ENCODE measurements at places on chromosomes 2 and 18.

DNA sequence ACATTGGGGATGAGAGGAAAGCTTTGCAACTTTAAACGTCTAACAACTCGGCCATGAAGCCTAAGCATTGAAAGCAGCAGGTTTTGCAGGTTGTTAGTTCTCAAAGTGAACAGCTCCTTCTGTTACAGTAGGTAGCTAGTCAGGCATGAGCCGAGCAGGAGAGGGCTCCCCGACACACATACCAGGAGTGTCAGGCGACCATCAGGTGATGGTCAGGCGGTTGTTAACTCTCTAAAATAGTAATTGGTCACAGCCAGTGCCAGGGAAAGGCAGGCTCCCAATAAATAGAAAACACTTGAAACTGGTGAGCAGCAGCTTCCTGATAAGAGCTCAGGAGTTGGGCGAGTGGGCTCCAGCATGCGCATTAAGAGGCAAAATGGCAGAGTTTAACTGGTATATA is 53.5 kb upstream of the DAPL1 start:
- DNase-seq = no peak

DNA sequence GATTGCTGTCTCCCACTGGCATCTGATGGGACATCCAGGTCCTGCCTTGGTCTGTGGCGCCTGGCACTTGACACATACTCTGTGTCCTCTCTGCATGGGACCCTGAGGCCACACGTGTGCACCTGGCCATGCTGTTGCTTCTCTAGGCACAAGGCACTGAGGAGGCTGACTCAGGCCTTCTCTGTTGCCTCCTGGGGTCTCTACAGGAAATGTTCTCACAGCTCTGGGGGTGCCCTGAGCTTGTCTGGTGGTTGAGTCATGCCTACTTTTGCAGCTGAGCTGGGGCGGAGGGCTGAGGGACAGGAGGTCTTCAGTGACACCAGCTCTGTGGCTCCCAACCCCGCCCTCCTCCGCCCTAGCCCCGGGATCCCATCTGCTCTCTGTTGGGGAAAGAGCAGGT is 207.0 kb upstream of the HS6ST1 start:
- no peak for DNase-seq

GRCh38 chr2:189124175-189124574 is 55.4 kb downstream of the COL5A2 start:
- DNase-seq = no peak

DNA sequence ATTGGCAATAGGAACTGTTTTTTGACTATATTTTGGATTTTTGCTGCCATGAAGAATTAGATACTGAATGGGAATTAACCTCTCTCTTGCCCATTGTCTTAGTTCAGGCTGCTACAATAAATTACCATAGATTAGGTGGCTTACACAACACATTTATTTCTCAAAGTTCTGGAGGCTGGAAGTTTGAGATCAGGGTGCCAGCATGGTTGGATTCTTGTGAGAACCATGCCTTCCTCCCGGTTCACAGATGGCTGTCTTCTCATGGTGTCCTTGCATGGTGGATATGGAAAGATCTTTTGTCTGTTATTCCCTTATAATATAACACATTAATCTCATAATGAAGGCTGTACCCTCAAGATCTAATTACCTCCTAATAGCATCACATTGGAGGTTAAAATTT is 836.4 kb downstream of the SLC4A3 start:
- DNase-seq = no peak

GRCh38 chr18:48126240-48126639 is 195.8 kb upstream of the SMAD2 start:
- no peak for DNase-seq

- DNase-seq = no peak
These were observed 53.2 kb upstream of the CUL3 start for GRCh38 chr2:224638301-224638823.

- no peak for DNase-seq
These were observed 145.1 kb upstream of the CCDC195 start for GRCh38 chr2:224861266-224861665.

DNA sequence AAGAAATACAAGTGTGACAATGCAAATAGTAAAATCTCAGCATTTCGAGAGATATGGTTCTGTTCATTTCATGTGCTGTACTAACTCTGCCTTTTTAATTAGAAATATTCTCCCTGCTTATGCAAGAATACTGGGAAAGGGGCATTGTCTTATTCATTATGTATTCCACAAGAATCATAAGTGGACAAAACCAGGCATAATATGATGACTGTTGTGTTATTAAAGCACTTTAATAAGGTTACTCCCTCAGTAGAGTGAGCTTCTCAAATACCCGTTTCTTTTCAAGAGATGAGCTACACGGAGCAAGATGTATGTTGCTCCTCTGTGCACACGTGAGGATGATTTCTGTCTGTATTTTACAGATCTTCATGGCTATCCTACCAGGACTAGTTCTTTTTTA is 638.7 kb upstream of the FANCL start:
- no peak for DNase-seq

- no peak for DNase-seq
These were observed 342.5 kb upstream of the NXPH2 start for GRCh38 chr2:139122711-139123158.

- DNase-seq = no peak
These were observed 24.9 kb upstream of the C1GALT1C1L start for GRCh38 chr2:43701111-43701510.

DNA sequence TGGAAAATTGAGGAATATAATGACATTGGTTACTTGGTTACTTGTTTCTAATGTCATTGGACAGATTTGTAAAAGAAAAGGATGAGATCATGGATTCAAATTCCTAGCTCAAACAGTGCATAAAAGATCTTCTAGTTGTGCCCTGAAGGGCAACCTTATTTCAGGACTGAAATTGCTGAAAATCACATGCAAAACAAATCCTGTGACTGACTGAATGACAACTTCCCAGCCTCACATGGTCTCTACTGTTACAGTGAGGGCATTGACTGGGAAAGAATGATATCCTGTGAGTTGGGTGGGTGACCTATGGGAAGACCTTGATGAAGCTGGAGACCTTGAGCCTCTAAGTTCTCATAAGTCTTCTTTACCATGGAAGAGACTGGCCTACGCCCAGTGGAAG is 90.4 kb upstream of the HAAO start:
- DNase-seq = no peak

GRCh38 chr2:16972276-16972675 is 306.6 kb upstream of the CYRIA start:
- no peak for DNase-seq

Data from stimulated activated CD8-positive, alpha-beta memory T cell treated with anti-CD3 and anti-CD28 coated beads, Interleukin-15, amount 100 ng/mL, for 48 hours (primary cell).